ENCODE measurements at places on chromosomes 4 and X.

DNA sequence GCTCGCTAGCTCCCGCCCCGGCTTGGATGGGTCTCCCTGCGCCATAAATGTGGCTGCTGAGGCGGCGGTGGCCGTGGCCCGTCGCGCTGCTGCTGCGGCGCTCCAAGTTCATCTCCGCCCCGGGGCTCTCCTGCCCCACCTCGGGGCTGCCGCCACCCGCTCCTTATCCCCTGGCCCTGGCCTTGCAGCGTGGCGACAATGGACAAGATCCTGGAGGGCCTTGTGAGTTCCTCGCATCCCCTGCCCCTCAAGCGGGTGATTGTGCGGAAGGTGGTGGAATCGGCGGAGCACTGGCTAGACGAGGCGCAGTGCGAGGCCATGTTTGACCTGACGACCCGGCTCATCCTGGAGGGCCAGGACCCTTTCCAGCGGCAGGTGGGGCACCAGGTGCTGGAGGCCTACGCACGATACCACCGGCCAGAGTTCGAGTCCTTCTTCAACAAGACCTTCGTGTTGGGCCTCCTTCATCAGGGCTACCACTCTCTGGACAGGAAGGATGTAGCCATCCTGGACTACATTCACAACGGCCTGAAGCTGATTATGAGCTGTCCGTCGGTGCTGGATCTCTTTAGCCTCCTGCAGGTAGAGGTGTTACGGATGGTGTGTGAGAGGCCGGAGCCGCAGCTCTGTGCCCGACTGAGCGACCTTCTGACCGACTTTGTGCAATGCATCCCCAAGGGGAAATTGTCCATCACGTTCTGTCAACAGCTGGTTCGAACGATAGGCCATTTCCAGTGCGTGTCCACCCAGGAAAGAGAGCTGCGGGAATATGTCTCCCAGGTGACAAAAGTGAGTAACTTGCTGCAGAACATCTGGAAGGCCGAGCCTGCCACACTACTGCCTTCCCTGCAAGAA is 763 bp downstream of the USP38 start:
- H3K4me1 ChIP-seq: peaks cover 3% of the 10 kb centered on the region
- peak overlapping the region; percentile 63 for H3K4me3 ChIP-seq
- peak; percentile 15 for DNase-seq
- peak overlapping the region; percentile 97 for H3K27ac ChIP-seq
- H3K36me3 ChIP-seq: no peaks in the 10 kb centered on the region
- H3K27me3 ChIP-seq: no peaks in the 10 kb centered on the region

GRCh38 chrX:39755143-39756032 is 342.4 kb downstream of the BCOR start:
- H3K4me1 ChIP-seq: peaks cover 11% of the 10 kb centered on the region
- no peaks in the 10 kb centered on the region for H3K36me3 ChIP-seq
- H3K27me3 ChIP-seq: no peaks in the 10 kb centered on the region
- no peak overlapping the region for H3K4me3 ChIP-seq
- DNase-seq: peak; percentile 96
- peak overlapping the region; percentile 72 for H3K27ac ChIP-seq

DNA sequence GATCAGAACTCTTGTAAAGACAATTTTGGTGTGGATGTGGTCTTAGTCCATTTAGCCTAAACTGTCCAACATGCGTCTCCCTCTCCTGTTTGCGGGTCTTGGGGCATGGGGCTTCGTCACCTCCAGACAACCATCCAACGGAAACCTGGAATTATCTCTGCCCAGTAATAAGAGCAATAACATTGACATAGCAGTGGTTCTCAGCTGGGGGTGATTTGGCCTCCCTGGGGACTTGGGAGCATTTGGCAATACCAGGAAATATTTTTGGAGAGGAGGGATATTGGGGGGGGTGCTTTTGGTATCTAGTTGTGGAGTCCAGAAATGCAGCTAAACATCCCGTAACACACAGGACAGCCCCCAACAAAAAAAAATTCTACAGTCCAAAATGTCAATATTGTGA is 47.2 kb downstream of the SEL1L3 start:
- H3K36me3 ChIP-seq: no peaks in the 10 kb centered on the region
- H3K27me3 ChIP-seq: no peaks in the 10 kb centered on the region
- no peak overlapping the region for H3K4me3 ChIP-seq
- no peak overlapping the region for H3K27ac ChIP-seq

- H3K27me3 ChIP-seq: no peaks in the 10 kb centered on the region
- H3K36me3 ChIP-seq: no peaks in the 10 kb centered on the region
- H3K27ac ChIP-seq: peak overlapping the region; percentile 51
- peaks cover 3% of the 10 kb centered on the region for H3K4me1 ChIP-seq
- no peak for DNase-seq
- peak overlapping the region; percentile 54 for H3K4me3 ChIP-seq
Observed at GRCh38 chrX:40105835-40106675, 8.3 kb upstream of the BCOR start.

DNA sequence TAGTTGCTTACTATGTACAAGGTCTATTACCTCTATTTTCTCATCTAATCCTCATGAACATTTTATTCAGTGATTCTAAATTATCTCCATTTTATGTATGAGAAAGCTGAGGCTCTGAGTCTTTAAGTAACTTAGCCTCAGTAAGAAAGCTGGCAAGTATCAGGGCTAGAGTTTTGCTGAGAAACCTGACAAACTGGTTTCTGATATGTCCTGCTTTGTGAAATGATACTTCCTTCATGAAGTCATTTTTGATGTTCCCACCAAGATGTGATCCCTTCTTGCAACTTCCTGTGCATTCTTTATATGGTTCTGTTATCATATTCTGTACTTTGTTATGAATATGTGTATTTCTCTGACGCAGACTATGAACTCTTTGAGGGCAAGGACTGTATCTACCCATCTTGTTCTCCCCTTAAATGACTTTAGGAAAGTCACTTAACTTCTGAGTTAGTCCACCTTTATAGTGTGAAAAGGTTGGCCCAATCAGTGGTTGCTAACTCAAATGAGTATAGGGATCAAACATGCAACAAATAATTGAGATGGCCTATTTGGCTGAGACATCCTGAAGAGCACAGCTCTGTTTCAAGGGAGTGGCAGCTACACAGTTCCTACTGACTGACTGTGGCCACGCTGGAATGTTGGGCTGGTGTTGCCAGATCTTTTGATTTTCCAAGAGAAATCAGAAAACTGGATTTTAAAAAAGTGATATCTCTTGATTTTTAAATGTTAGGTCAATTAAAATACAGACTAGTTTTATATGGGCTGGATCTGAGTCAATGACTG is 127.9 kb upstream of the AMOT start:
- no peaks in the 10 kb centered on the region for H3K36me3 ChIP-seq
- no peaks in the 10 kb centered on the region for H3K4me1 ChIP-seq
- H3K4me3 ChIP-seq: no peak overlapping the region
- H3K27ac ChIP-seq: no peak overlapping the region
- no peak for DNase-seq
- H3K27me3 ChIP-seq: no peaks in the 10 kb centered on the region

DNA sequence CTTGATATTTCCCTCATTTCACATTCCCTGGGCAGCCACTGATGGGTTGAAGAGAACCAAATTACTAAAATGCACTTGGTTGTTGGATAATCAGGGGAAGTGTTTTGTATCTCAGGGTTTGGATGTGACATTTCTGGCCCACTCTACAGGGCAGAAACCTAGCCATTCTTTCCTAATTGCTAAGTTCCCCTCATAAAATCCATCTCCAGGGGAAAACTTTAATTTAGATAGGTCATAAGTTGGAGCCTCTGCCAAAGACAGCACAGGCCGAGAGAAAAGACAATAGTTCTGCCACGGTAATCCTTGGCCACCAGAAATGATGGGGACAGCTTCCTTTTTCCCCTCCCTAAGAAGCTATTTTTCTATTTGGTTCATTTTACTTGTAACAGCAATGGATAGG is 192.7 kb upstream of the C1QTNF7 start:
- no peak overlapping the region for H3K4me3 ChIP-seq
- H3K36me3 ChIP-seq: no peaks in the 10 kb centered on the region
- no peak for DNase-seq
- peak overlapping the region; percentile 92 for H3K27ac ChIP-seq
- peaks cover 41% of the 10 kb centered on the region for H3K4me1 ChIP-seq
- no peaks in the 10 kb centered on the region for H3K27me3 ChIP-seq

DNA sequence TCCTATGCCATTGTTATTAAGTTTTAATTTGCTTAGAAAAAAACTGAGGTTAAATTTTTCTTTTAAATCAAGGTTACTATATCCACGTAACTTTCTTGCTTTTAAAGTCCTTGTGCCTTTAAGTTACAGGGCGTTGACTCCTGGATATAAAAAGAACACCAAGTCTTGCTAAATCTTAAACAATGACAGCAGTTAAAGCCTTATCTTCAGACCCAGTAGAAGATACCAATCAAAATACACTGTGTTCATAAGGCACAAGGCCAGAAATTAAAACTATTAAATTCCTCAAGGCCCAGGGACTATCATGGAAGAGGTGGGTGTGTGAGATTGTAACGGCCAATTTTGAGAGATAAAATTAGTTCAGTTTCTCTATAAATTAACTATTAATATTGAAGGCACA is 60.4 kb downstream of the PAGE2 start:
- no peaks in the 10 kb centered on the region for H3K27me3 ChIP-seq
- no peaks in the 10 kb centered on the region for H3K4me1 ChIP-seq
- H3K4me3 ChIP-seq: no peak overlapping the region
- no peak overlapping the region for H3K27ac ChIP-seq

DNA sequence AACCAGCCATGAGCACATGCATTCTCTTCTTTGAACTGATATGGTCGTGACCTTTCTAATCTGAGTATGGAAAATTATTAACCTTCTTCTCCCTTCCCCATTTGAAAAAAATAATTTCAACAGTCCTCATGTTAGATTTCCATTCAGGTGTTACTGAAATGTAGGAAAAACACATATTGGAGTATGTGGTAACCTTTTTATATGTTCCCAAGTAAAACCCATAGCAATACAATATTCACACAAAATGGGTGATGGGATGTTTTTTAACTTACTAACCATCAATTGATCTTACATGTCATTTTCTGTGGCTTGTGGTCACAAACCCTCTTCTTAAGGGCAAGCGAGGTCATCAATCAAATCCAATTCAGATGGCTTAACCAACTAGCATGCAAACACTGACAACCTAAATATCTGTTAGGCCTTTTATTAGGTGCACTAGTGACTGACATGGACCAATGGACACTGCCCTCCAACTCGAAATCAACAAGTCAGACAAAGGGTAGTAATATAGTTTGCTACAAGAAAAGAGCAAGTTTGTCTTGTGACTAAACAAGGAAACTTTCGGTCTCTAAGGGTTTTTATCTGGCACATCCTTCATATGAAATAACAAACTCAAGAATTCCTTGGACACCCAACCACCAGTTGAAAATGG is 74.3 kb downstream of the CAMK2D start:
- DNase-seq: peak; percentile 88
- H3K27ac ChIP-seq: no peak overlapping the region
- H3K4me1 ChIP-seq: peaks cover 14% of the 10 kb centered on the region
- H3K4me3 ChIP-seq: no peak overlapping the region
- no peaks in the 10 kb centered on the region for H3K27me3 ChIP-seq

Measured in fibroblast of lung (primary cell).